ENCODE measurements at places on chromosomes 13 and 19. TPM values are rescaled to one million over a fixed set of nuclear protein-coding genes. Genes with fewer than 3 reads are reported as not detected.
A peak's percentile ranks its signal among the peaks of the same experiment; 100 is the strongest.

Gene DKKL1
- 0.95 TPM for total RNA-seq

Gene FFAR3
- total RNA-seq: not detected

Gene SHISA2
- 0.54 TPM for total RNA-seq

Gene ZNF99
- 0.41 TPM for total RNA-seq

Gene SWSAP1
- total RNA-seq: 1.2 TPM

Gene CDC34
- 40.2 TPM for total RNA-seq

Gene LILRA1
- 2.7 TPM for total RNA-seq

Gene PODNL1
- 3.5 TPM for total RNA-seq

Gene CCDC194
- not detected for total RNA-seq

Gene ARHGEF1
- 75.3 TPM for total RNA-seq

Gene GDF15
- total RNA-seq: 2.3 TPM

DNA sequence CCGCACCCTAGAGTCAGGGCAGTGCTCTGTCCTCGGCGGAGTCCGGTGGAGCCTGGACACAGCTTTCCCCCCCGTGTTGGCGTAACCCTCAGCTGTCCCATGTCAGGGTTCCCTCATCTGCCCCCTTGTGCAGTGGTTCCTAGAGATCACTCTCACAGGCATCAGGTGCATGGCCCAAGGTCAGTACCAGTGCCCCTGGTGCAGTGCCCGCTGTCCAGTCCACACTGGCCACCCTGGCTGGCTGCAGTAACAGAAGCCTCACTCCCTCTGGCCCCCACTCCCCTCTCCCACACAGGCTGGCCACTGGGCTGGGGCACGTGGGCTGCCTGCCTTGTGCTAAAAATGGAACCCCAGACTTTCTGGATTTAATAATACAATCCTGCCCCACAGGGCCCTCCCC lies 49.6 kb upstream of the C1QTNF9B start:
- H3K36me3 ChIP-seq: no peaks in the 10 kb centered on the region
- H3K27me3 ChIP-seq: no peaks in the 10 kb centered on the region
- DNase-seq: no peak
- no peak overlapping the region for H3K4me3 ChIP-seq
- H3K27ac ChIP-seq: no peak overlapping the region
- H3K4me1 ChIP-seq: no peaks in the 10 kb centered on the region

- H3K27ac ChIP-seq: peak overlapping the region; percentile 92
- H3K4me3 ChIP-seq: peak overlapping the region; percentile 16
- H3K27me3 ChIP-seq: no peaks in the 10 kb centered on the region
- no peaks in the 10 kb centered on the region for H3K36me3 ChIP-seq
- DNase-seq: no peak
These were observed 14.4 kb downstream of the SPINT2 start for GRCh38 chr19:38278751-38279150.

DNA sequence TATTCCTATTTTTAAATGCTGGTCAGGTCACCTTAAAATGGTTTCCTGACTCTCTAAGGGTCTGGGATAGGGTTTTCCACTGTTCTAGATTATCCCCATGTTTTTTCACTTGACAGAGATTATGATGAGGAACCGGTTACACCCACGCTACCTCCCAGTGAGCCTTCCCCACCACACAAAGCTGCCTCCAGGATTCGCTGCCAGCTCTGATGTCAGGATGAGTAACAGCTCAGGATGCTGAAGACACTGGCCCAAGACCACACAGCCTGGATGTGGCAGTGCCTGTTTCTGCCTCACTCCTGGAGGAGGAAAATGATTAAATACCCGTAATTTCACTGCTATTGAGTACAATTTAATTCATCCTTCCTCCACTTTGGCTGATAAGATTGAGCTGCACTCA lies 22.9 kb downstream of the ZNF114 start:
- H3K27me3 ChIP-seq: no peaks in the 10 kb centered on the region
- H3K4me1 ChIP-seq: peaks cover 15% of the 10 kb centered on the region
- H3K4me3 ChIP-seq: no peak overlapping the region

DNA sequence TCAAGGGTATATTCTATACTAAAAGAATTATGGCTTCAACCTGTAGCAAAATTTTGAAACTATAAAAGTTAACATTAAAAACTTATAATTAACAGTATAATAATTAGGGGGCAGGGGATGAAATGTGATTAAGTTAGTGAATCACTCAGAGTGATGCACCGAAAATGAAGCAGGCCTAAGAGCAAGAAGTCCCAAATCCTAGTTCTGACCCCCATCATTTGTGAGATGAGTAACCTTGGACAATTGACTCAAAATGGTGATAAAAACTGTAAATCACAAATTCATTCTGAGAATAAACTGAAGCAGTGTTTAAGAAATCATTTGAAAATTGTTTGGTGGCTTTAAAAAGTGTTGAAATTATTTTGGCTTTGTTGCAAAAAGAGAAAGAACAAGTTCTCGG lies 56.8 kb downstream of the KLF12 start:
- DNase-seq: no peak
- H3K27me3 ChIP-seq: no peaks in the 10 kb centered on the region
- H3K4me1 ChIP-seq: peaks cover 25% of the 10 kb centered on the region
- H3K4me3 ChIP-seq: peak overlapping the region; percentile 37
- no peaks in the 10 kb centered on the region for H3K36me3 ChIP-seq
- H3K27ac ChIP-seq: no peak overlapping the region

- DNase-seq: no peak
- H3K4me3 ChIP-seq: no peak overlapping the region
- no peaks in the 10 kb centered on the region for H3K27me3 ChIP-seq
- H3K36me3 ChIP-seq: no peaks in the 10 kb centered on the region
These were observed 29.7 kb downstream of the SIAH3 start for GRCh38 chr13:45821811-45822210.

- no peak overlapping the region for H3K4me3 ChIP-seq
- no peaks in the 10 kb centered on the region for H3K27me3 ChIP-seq
- no peak for DNase-seq
- H3K4me1 ChIP-seq: peaks cover 8% of the 10 kb centered on the region
- no peak overlapping the region for H3K27ac ChIP-seq
These were observed 115.9 kb downstream of the RFC3 start for GRCh38 chr13:33933810-33934209.

DNA sequence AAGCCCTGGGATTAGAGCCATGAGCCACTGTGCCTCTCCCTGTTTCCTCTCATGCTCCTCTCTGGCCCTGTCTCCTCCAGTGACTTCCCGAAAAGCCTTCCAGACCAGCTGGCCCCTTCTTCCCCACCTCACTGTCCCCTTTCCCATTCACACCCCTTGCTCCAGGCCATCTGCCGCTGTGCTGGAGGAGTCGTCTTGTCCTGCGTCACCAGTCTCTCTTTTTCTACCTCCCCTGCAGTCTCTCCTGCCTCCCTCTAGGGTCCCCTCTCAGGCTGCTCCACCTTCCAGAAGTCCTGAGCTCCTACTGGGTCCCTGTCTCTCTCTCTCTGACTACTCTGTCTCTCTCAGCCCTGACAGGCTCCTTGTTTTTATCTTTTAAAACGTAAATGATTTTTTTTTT lies 5.3 kb upstream of the FFAR1 start:
- H3K36me3 ChIP-seq: no peaks in the 10 kb centered on the region
- no peak overlapping the region for H3K4me3 ChIP-seq
- H3K27me3 ChIP-seq: no peaks in the 10 kb centered on the region
- H3K27ac ChIP-seq: no peak overlapping the region
- no peaks in the 10 kb centered on the region for H3K4me1 ChIP-seq
- DNase-seq: no peak

DNA sequence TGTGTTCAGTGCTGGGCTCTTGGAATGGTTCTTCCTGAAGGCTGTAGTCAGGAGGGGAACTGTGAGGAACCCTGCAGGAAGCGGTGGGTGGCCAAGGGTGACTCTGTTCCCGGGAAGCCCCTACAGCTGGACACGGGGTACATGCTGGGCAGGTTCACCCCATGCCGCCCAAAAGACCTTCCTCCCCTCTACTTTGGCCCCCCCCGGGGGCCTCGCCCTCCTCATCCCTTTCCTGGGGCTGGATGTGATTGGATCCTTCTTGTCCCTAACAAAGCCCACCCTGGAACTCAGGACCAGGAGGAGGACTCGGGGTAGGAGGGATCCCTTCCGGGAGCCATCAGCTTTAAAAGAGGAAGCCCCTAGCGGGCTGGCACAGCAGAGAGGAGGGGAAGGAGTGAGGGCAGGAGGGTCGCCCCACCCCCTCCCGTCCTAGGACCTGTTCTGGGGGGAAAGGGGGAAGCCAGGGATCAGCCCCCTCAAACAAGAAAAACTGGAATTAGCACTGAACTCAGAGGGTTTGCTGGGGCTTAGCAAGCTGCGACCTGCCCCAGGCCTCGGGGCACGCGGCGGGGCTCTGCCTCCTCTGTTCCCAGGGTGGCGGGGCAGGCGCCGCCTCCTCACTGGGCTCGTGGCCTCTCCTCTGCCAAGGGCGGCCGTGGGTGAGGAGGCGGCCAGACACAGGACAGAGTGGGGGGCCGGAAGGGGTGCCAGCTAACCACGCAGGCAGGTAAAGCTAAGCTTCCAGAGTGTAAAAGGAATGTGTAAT lies 4.0 kb downstream of the CEBPA start:
- no peak overlapping the region for H3K4me3 ChIP-seq
- H3K36me3 ChIP-seq: no peaks in the 10 kb centered on the region
- no peak for DNase-seq
- H3K27ac ChIP-seq: no peak overlapping the region

GRCh38 chr19:17751103-17751911 lies at the start of gene FCHO1:
TSS of gene FCHO1 (plus strand) at chr19:17751477. CDS start at chr19:17755165, 3,688 bp downstream.
- no peaks in the 10 kb centered on the region for H3K27me3 ChIP-seq
- H3K36me3 ChIP-seq: no peaks in the 10 kb centered on the region
- H3K27ac ChIP-seq: no peak within 1 kb of the TSS
- peak within 1 kb of the TSS; percentile 51 for H3K4me3 ChIP-seq
- H3K4me1 ChIP-seq: peaks cover 10% of the 10 kb centered on the region

DNA sequence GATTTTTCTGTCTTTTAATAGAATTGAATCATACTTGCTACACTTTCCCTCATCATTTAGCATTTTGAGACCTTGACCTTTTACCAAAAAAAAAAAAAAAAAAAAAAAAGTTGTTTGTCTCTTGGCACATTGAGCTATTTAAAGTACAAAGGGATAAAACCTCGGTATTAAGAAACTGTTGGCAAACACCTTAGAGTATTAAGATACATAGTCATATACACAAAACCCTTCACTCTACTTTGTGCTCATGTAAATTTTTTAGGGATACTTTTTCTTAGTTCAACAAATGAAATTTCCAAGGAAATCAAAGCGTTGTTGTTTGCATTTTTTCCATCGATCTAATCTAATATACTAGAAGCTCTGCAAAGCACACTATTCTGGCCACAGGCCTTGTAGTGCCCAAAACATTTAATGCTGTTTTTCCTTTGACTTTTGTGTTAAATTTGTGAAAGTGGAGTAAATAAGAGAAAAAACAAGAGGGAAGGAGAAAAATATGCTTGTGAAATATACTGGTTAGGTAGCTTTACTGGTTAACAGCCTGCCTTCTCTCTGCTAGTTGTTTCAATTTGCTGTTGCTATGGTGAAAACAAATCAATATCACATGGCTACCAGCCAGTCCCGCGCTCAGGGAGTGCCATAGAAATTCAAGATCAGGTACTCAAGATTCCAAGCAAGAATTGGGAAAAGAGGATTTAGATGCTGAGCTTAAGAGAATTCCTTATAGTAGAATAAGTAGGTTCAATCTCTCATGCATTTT lies 2.6 kb downstream of the MBNL2 start:
- H3K4me3 ChIP-seq: peak overlapping the region; percentile 78
- peaks cover 31% of the 10 kb centered on the region for H3K4me1 ChIP-seq
- no peak for DNase-seq
- peak overlapping the region; percentile 91 for H3K27ac ChIP-seq
- H3K36me3 ChIP-seq: no peaks in the 10 kb centered on the region
- no peaks in the 10 kb centered on the region for H3K27me3 ChIP-seq

DNA sequence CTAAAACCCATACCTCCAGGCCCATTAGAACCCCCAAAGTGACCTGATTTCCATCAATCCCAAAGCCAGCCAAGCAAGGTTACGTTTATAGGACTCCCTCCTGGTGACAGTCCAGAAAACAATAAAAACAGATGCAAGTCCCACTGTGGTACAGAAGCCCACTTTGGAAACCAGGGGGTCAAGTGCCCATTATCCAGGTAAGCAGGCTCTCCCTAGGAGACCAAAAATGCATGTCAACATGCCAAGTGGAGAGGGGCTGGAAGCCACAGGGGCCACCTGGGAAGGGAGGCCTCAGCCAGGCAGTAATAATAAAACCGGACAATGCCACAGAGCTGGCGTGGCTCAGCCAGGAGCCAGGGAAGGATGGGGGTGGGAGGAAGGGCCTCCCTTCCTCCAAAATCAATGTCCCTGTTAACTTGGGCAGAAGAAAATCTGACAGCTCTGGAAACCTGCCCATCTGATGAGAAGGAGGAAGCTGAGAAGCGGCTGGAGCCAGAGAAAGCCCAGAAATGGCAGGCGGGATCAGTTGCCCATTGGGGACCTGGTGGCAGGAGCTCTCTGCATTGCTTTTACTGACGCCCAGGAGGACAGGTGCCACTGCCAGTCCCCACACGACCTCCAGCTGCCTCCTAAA lies 160.4 kb downstream of the ZIC5 start:
- H3K4me3 ChIP-seq: no peak overlapping the region
- no peaks in the 10 kb centered on the region for H3K4me1 ChIP-seq
- DNase-seq: no peak

DNA sequence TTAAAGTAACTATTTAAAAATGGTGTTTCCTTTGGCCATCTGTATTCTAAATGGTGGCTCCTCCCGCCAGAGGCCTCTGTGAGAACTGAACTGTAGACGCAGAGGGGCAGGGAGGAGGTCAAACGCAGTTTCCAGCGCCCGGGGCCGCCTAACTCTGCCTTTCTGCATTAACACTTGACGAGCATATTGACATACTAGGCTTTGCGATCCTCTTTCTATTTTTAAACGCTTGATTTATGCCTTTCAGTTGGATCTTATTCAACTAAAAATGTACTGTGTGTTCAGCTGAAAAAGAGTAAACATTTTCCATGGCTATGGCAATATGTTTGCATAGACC lies 74.7 kb downstream of the SPACA7 start:
- no peaks in the 10 kb centered on the region for H3K4me1 ChIP-seq
- H3K27me3 ChIP-seq: no peaks in the 10 kb centered on the region
- H3K4me3 ChIP-seq: no peak overlapping the region
- no peak overlapping the region for H3K27ac ChIP-seq
- H3K36me3 ChIP-seq: no peaks in the 10 kb centered on the region

DNA sequence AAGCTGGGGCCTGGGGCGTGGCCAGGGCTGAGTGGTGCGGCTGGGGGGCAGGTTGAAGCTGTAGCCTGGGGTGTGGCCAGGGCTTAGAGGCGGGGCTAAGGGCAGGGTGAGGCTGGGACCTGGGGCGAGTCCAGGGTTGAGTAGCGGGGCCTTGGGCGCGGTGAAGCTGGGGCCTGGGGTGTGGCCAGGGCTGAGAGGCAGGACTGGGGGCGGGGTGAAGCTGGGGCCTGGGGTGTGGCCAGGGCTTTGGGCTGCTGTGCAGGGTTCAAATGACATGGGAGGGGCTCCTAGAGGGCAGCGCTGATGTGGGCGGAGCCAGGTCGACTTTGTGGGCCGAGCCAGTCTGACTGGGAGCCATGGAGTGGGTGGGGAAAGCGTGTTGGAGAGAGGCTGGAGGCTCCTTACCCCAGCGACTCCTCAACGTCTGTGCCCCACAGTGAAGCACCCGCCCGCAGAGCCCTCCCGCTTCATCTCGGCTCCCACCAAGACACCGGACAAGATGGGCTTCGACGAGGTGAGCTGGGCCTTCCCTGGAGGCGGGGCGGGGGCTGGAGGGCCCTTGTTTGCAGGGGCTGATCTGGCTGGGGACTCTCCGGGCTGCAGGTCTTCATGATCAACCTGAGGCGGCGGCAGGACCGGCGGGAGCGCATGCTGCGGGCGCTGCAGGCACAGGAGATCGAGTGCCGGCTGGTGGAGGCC lies 21.5 kb downstream of the COLGALT1 start:
- H3K36me3 ChIP-seq: peaks cover 35% of the 10 kb centered on the region
- no peaks in the 10 kb centered on the region for H3K4me1 ChIP-seq
- no peak overlapping the region for H3K27ac ChIP-seq
- H3K27me3 ChIP-seq: no peaks in the 10 kb centered on the region
- no peak overlapping the region for H3K4me3 ChIP-seq
